Activated T-helper 17 cell treated with anti-CD3 and anti-CD28 coated beads, Interleukin-2, amount 50 U/mL, for 72 hours (primary cell): ENCODE measurements at places on chromosomes 7 and 10. TPM values are rescaled to one million over a fixed set of nuclear protein-coding genes. Genes with fewer than 3 reads are reported as not detected.

The NACAD gene
- total RNA-seq, result 0.71 TPM

The PDE6C gene
- not detected for total RNA-seq

The RSPH10B gene
- total RNA-seq, result 2.2 TPM

The OR2A25 gene
- total RNA-seq, result not detected

- ATAC-seq, result no peak
These were observed 645.9 kb downstream of the ARL4A start for GRCh38 chr7:13333371-13333770.

DNA sequence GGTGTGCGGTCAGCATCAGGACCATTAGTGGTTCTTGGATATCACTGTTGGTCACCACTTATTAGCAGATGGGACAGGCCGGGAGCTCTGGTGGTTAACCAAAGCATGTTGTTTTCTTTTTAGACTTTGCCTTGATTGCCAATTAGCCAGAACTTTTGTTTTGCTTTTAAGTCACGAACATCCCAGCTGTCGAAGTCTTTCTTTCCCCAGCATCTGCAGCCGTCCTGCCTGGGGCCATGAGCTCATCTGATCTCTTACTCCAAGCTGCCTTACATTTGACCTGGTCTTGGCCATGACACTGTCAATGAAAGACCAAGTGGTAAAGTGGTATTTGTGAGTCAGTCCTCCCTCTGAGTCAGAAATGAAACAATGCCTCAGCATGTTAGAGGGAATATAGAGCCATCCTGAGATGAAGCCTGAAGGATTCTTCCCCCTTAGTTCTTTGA is 53.9 kb upstream of the CREB5 start:
- ATAC-seq, result peak; percentile 74

GRCh38 chr7:155753446-155753965 is 58.8 kb downstream of the SHH start:
- no peak for ATAC-seq

GRCh38 chr10:124824507-124824906 is 22.9 kb downstream of the ABRAXAS2 start:
- no peak for ATAC-seq

DNA sequence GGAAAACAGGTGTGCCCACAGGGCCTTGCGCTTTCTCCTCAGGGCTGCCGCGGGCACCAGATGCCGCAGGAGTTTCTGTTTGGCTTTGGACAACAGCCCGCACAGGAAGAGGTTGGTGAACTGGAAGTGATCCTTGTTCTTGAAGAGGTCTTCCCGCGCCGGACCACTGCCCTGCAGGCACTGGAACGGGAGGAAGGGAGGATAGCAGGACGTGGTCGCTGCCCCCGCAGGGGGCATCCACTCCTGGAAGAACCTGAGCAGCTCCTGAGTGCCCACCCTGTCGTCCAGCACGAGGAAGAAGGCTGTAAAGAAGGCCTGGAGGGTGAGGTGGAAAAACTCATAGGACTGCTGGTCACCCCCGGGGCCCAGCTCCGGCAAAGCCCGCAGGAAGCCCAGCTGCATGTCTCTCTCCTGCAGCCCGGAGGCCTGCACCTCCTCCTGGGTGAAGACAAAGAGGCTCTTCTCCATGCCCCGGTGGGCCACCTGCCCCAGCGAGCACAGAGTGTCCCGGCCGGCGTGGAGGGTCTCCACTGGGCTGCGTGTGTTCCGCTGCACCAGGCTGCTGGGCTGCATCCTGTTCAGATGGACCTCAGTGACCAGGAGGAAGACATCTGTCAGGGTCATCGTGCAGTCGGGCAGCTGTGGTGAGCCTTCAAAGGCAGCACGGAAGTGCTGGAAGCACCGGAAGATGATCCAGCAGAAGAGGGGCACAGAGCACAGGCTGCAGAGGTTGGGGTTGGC is 26.9 kb downstream of the NOD1 start:
- ATAC-seq, result no peak

- no peak for ATAC-seq
These were observed 145.2 kb downstream of the LYZL1 start for GRCh38 chr10:29434111-29434510.

GRCh38 chr10:42934351-42934811 is 142.5 kb upstream of the RET start:
- ATAC-seq, result no peak

DNA sequence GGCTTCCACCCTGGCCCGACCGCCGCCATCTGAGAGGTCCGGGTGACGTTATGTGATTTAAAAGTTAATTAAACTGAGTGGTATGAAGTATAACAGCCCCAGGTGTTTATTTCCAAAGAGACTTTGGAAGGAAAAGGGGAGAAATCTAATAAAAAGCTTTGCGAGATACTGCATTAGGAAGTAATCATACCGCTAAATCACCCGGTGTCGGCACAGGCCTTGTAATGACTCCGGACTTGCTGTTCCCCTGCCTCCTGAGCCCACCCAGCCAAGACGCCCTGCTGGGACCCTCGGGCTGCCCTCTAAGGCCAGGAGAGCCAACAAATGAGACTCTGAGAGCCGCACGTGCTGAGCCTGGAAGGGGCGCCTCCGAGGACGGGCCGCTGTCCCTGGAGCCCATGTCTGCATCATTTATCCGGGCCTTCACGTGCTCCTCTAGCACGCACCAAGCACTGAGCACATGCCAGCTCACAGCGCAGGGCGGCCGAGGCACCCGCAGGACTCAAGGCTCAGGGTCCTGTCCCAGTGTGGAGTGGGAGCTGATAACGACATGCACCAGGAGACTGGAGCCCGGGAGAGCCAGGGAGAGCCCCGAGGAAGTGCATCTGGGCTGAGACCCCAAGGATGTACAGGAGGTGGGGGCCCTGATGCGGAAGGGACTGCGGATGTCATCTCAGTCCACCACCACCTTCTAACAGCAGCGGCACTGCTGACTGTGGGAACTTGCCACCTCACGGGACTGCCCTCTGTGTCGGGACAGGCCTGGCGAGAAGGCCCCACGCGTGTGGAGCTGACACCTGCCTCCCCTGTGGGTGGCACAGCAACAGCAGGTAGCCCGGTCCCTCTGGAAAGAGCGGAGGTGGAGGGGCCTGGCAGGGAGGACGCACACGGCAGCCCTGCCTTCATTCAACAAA is 182.7 kb downstream of the ELFN1 start:
- ATAC-seq, result no peak

GRCh38 chr7:79182283-79182682 is 271.2 kb downstream of the MAGI2 start:
- no peak for ATAC-seq

DNA sequence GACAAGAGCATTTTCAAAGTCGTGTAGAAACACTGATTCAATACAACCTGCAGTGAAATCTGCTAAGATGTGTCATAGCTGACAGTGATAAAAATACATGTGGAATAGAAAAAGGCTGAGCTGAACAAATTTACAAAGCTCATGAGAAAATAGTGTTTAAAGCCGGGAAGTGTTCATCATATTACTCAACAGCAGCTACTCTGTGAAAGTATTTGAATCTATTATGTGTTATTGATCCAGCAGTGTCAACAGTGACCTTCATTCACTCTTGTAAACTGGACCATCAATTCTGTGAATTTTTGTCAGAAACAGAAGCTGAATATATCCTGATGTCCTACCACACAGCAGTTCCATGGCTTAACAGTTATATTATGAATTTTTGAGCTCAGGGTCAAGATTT is 11.6 kb downstream of the DYDC1 start:
- ATAC-seq, result no peak

GRCh38 chr10:89257581-89257980 is 6.0 kb upstream of the LIPA start:
- no peak for ATAC-seq

GRCh38 chr7:55966851-55967250 is 2.5 kb downstream of the NIPSNAP2 start:
- no peak for ATAC-seq

DNA sequence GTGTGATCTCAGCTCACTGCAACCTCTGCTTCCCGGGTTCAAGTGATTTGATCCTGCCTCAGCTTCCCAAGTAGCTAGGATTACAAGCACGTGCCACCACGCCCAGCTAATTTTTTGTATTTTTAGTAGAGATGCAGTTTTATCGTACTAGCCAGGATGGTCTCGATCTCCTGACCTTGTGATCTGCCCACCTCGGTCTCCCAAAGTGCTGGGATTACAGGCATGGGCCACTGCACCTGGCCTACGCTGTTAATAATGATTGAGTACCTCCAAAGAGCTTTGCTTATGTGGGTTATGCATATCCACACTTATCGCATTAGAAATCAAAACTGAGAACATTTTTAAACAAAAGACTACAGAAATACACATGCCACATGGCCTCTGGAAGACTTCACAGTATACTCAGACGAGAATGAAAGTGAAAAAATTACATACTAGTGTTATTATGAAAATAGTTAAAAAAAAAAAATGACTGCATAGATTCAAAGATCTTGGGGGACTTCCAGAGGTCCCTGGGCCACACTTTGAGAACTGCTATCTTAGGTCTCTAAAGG is 25.4 kb downstream of the RPP38 start:
- ATAC-seq, result peak; percentile 68
